ENCODE measurements at places on chromosomes 1 and 21.
A peak's percentile ranks its signal among the peaks of the same experiment; 100 is the strongest.

- no peak for DNase-seq
Measured at GRCh38 chr1:38577385-38577784, 282.2 kb downstream of the RRAGC start.

- no peak for DNase-seq
Measured at GRCh38 chr1:182357913-182358312, 33.7 kb downstream of the GLUL start.

GRCh38 chr21:31665397-31665796, 5.9 kb downstream of the SOD1 start:
- no peak for DNase-seq

GRCh38 chr1:89786628-89787214, 34.1 kb upstream of the LRRC8D start:
- no peak for DNase-seq

DNA sequence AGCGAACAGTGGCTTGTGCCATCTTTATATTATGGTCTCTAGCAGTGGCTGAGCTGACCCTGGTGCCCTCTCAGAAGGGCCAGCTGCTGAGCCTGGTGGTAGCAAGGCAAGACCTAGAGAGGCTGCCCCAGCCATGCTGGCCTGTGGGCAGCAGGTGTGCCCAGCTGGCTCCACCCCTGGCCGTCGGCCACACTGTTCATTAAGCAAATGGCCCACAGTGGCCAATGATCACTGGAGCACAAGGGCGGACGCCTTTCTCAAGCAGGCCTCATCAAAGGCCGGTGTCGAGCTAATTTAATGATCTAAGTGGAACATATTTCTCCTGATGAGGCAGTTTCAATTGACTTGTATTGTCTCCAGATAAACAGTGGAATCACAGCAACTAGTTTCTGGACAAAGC, 89.4 kb downstream of the GRIK3 start:
- no peak for DNase-seq

DNA sequence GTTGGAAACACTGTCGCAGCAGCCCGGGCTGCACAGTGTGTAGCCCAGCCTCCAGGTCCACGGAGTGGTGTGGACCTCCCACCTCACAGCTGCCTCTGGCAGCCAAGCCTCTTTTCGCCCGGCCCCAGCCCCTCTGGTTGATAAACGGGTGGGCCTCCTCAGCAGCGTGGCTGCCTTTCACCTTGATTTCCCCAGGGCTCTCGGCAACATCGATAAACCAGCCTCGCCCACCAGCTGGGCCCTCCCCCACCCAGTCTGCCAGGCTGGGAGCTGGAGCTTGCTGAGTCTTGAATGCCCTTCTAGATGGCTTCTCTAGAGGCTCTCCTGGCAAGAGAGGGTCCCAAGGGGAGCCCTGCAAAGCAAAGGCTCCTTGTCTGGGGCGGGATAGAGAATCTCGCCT, 31.0 kb upstream of the LHX4 start:
- no peak for DNase-seq

DNA sequence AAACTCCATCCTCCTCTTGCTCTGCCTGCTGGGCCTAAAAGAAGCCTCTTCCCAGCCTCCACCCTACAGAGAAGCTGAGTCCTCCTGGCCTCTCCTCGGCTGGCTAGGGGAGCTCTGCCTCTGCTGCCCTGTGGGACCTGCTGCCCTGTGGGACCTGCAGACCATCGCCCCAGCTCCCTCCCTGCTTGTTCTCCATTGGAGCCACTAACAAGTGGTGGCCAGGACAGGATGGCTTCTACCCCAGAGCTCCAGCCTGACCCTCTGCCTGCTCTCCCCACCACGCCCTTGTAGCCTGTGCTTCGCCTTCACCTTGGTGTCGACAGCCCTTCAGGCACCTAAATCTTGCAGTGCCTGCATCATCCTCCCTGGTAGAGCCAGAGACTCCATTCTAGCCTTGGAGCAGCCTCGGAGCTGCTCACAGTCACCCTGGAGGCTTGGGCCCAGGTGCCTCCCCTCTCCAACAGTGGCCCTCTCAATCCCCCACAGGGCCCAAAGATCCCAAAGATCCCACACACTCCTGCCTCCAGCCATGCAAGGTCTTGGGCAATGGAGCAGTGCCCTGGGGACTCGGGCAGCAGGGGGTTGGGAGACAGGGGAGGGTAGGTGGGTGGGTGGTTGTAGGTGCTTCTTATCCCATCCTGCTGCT, 3.0 kb downstream of the EPS8L3 start:
- no peak for DNase-seq

DNA sequence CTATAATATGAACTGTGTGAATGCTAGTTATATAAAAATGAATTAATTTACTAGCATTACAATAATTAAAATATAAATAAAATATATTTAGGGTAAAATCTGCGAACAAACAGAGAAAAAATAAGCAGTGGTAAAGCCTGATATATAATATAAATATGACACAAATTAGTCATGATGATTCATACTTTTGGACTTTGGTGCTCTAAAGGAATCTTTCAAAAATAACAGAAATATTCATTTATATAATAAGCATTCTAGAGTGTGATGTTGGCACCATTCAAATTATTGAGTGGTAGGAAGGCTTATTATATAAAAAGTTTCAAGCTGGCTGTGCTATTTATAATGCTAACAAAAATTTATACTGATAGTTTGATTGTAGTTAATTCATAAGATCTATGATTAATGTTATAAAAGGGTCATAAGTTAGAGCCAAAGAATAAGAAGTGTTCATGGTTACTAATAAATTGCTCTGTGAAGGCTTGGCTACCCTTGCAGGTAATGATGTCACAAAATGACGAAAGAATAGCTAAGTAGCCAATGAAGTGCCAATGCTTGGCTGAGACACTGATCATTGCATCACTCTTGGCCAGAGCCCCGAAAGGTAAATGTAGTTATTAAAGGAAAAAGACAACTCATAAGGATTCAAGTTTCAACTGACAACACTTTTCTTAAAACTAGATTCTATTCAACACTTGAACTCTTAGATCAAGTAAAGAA, 108.7 kb downstream of the USH2A start:
- DNase-seq, result no peak

DNA sequence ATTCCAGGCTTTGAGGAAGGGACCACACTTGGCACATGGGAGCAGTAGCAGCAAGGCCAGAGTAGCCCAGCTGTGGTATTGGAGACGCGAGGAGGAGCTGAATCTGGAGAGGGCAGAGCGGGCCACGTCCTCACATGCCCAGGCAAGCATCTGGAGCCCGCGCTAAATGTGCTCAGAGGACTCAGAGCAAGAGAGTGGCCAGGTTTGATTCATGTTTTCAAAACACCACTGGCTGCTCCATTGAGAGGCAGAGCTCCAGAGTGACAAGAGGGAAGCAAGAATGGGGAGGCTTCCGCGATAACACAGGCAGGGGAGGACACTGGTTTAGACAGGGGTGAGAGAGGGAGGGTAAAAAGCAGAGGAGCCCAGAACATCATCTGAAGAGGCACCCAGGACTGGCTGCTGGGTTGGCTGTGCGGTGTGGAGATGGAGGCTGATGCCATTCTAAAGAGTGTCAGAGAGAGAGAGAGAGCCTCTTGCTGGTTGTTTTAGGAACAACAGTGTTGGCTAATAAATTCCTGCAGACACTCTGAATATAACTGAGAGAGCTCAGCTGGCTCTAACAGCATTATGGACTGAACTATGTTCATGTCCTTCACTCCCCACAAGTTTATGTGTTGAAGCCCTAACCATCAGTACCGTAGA, 32.3 kb downstream of the RCAN1 start:
- DNase-seq, result no peak

GRCh38 chr1:229784834-229785233, 158.8 kb downstream of the URB2 start:
- no peak for DNase-seq

DNA sequence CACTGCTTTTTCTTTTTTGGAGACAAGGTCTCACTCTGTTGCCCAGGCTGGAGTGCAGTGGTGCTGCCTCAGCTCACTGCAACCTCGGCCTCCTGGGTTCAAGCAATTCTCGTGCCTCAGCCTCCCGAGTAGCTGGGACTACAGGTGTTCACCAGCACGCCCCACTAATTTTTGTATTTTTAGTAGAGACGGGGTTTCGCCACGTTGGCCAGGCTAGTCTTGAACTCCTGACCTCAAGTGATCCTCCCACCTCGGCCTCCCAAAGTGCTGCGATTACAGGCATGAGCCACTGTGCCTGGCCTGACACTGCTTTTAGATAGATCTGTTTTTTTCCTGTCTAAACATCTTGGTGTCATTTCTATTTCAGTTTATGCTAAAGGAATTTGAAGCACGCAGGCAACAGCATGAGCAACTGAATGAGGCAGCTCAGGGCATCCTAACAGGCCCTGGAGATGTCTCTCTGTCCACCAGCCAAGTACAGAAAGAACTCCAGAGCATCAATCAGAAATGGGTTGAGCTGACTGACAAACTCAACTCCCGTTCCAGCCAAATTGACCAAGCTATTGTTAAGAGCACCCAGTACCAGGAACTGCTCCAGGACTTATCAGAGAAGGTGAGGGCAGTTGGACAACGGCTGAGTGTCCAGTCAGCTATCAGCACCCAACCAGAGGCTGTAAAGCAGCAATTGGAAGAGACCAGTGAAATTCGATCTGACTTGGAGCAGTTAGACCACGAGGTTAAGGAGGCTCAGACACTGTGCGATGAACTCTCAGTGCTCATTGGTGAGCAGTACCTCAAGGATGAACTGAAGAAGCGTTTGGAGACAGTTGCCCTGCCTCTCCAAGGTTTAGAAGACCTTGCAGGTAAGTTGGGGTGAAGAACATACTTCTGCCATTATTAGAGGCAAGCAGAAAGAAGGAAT, 106.1 kb upstream of the BMP8A start:
- no peak for DNase-seq

- peak; percentile 12 for DNase-seq
Measured at GRCh38 chr1:204996981-204997380, 46.0 kb upstream of the CNTN2 start.

GRCh38 chr1:109158433-109158832, 44.5 kb downstream of the ELAPOR1 start:
- DNase-seq, result no peak

DNA sequence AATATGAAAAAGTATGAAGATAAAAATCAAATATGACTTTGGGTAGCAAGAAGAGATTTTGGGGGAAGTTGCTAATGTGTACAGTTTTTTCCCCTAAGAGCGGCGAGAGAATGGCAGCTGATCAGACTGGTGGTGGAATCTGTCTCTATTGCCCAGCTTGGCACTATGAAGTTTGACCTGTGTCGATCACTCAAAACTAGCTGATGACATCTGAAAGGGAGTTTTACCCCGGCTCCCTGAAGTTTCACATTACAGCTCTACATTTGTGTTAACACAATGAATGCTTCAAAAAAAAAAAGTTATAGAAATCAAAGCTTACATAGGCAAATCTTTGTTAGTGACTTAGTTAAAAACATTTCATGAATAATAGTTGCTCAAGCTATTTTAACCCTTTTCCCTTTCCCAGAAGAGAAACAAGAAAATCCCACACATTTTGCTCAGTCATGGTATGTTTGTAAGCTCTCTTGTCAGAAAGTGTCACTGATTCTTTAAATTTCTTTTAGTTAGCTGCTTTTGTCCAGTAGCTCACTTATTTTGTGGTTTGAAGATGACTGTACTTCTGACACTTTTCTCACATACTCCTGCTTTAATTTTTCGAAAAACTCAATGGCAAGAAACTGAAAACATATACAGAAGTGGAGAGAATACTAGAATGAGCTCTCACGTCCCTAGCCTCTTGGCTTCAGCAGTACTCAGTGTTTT, 41.3 kb downstream of the DYRK1A start:
- no peak for DNase-seq

DNA sequence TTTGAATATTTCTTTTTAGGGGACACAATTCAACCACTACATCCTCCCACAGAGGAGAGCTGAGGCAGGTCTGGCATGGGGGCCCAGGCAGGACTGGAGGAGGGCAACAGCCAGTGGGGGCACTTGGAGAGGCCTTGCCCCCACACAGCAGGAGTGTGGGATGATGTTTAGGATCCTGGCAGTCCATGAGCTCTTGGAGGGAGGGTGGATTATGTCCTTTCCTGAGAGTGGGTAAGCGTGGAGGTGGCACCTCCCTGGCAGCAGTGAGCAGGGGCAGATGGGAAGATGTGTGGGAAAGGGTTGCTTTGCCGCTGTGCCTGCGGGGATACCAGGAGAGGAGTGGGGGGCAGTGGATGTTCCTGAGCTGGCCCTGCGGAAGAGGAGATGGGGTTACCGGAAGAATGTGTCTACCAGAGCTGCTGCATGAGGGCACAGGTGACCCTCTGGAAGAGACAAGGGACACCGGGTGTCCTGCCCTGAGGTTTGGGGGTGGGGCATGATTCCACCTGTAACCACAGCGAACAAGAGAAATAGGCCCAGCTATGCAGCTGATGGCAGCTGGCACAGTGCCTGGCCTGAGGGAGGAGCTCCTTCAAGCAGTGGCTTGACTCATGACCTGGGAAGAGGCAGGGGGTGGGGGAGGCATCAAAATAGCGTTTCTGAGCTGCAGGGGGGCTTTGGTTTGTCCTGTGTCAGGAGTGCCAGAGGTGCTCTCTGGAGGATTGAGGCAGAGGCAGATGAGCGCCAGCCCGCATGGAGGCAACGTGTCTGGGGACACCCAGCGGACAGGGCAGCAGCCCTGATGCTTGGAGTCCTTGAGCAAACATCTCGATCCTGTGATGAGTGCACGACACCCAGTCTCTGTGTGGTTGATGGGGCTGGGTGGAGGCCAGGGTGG, 123.9 kb upstream of the TMPRSS2 start:
- DNase-seq, result peak; percentile 79

DNA sequence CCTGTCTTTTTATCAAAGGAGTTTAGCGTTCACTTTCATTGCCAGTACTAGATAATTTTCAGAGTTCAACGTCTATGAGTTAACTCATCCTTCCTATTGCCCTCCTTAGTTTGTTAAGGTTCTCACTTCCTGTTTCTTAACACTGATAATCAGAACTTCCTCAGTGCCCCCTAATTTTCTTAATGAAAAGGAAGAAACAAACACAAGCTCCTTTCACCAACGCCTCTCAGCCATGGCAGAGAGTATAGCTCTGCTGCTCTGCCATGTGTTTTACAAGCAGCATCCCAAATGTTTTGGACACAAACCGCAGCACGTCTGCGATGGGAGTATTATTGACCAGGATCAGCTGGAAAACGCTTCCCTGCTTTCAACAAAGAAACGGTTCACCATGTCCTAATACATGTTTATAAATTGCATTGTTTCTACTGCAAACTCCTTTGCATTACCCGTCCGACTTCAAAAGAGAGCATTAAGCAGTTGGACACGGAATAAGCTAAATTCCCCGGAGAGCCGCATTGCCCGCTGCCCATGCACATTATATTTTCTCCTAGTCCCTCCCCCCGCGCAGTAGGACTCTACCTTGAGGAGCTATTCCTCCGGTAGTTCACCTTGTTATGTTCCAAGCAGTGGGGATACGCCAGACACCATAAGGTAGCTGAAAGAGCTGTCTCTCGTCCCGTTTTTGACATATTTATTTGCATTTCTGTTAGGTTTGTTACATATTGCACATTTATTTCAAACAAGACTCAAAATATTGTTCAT, 561 bp downstream of the OLFM3 start:
- DNase-seq, result no peak

GRCh38 chr1:19495799-19496526, 10.6 kb upstream of the CAPZB start:
- no peak for DNase-seq

Data from RCC 7860 (cell line).